ENCODE measurements at places on chromosomes 1 and 21.

DNA sequence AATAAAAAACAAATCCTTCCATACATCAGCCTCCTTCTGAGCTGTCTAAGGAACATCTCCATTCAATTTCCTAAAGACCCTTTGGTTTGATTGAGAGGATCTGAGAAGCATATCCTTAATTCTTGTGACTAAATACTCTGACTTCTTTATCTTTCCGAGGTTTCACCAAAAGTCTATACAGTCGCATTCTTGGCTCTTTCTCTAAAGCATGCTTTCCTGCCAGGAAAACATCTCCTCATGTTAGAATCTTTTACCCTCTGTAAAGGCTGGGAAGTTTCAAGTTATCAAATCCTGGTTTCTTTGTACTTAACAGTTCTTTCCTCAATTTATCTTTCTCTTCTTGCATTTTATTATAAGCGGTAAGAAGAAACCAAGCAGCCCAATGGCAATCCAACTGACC is 630.4 kb downstream of the PTPRC start:
- no peak for DNase-seq

DNA sequence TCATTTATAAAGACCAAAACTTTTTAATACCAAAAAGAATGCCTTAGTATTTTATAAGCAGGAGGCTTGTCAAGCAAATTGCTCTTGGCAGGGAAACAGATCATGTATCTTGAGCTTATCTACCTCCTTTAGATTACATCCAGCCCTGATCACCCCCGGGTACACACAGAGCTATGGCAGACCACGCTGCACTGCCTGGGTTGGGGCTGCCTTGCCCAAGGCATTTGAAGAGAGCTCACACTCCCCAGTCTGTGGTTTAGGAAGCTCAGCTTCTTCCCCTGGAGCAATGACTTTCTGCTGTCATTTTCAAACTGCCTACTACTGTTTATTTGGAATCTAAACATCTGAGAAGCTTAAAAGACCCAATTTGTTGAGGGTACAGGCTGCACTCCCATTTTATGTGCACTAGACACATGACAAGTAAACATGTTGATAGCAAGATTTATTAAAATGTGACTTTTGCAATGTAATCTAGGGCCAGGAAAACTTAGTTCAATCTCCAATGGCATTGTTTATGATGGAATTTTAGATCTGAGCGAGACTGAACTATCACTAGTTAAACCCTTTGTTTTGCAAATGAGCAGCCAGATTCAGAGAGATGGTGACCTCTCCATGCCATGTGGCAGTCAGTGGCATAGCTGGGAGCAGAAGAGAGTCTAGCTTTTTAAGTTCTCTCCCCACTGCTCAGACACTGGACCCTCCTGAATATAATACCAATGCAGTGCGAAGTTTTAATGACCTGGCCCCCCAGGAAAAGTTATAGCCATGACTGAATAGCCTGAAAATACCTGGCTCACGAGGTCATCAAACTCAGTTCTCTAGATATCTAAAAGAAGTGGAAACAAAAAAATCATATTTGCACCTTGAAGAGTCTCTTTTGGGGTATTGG is 214.9 kb downstream of the HLX start:
- no peak for DNase-seq

GRCh38 chr1:246462986-246463385 is 44.1 kb downstream of the SMYD3 start:
- DNase-seq = no peak

DNA sequence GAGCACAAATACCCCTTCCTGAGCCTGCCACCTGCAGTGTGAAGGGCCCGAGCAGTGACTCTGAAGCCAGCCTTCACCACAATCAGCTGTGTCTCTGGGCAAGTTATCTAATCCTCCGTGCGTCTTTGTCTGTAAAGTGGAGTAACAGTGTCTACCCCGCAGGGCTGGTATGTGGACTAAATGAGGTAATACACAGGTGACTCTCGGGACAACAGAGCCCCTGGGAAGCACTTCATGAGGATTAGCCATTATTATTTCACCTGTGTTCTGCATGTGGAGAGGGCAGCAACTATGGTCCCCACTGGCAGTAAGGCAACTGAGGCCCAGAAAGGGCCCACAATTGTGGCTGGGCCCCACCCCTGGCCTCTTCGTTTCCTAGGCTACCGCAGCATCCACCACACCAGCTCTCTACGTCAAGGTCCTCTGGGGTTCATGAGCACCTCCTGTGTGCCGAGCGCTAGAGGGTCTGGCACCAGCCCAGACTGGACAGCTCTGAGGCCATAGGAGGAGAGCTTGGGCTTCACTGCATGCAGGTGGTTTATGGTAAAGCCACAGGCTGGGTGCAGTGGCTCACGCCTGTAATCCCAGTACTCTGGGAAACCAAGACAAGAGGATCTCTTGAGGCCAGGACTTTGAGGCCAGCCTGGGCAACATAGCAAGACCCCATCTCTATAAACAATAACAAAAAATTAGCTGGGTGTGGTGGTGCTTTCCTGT is 41.3 kb upstream of the LRP8 start:
- DNase-seq = no peak

DNA sequence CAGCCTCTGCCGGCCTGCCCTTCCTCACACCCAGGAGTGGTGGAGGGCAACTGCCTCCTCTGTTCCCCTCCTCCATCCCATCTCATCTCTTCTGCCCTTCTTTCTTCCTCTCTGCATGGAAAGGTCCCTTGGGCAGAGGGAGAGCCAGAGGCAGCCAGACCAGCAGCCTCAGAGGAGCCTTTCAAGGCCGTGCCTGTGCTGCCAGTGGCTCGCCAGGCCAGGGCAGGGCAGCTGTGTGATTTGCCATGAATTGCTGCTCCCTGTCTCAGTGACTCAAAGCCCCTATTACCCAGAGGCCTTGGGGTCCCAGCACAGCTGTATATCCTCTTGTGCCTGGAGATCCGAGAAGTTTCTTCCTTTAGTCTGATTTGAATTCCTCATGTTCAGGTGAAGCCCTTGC is 21.9 kb downstream of the TMCC2 start:
- DNase-seq = no peak

DNA sequence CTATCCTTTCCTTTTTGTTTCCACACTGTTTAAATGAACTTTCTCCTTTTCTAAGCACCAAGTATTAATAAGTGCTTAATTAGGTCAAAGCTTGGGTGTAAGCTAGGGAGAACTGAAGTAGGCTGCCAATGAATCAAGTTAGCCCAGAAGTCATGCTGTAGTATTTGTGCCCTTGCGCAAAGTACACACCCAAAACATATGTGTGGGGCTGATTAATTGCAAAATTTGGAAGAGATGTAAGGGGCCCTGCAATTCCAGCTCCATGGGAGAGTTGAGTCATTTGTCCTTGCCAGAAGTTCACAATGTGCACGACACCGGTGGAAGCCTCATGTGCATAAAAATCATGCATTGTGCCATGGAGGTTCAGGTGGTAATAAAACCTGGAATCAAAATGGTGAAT is 18.6 kb upstream of the NTNG1 start:
- no peak for DNase-seq

All from CD4-positive, alpha-beta T cell treated with Interleukin-2 at 100 ng/mL for 4 hours (primary cell).